M059J (cell line): ENCODE measurements at places on chromosomes 1 and 21. TPM values are rescaled to one million over a fixed set of nuclear protein-coding genes. Genes with fewer than 3 reads are reported as not detected.

DNA sequence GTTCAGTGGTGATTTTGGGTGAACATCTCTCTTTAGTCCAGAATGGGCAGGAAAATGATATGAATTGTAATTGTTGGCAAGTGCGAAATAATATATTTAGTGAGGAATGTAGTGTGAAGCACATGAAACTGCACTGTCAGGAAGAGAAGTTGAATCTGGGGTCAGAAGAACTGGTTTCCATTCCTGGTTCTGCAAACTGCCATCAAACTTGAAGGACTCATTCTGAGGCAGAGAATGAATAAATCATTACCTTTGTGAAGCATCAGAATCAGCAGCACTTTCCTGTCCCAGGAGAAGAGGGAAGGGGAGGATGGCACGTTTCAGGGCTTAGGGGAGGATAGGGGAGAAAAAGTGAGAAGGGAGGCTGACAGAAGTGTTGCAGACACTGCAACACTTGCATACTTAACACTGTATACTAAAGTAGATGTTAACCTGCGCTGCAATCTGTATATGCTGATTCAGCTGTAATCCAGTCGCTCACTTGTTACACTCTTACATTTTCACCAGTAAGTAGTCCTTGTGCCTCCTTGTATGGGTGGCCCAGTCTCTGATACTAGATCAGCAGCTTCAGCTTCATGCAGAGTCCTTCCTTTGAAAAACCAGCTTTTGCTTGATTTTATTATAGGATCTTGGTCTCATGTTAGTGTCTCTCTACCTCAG lies 10.5 kb upstream of the RPTN start:
- DNase-seq = no peak

- no peak for DNase-seq
Observed at GRCh38 chr1:12408662-12409061, 178.8 kb downstream of the VPS13D start.

DNA sequence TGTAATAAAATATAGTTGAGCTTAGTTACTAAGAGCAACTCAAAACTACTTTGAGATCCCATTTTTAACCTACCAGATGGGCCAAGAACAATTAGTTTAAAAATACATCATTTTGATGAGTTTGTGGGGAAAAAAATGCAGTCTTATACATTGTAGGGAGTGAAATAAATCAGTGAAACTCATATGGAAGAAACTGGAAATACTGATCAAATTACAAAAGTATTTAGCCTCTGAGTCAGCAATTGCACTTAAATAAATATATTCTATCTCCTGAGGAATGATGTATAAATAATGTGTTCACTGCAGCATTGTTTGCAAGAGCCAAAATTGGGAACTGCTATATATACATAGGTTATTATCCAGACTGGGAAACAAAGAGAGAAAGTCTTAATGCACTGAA lies 4.6 kb upstream of the SMCP start:
- no peak for DNase-seq

DNA sequence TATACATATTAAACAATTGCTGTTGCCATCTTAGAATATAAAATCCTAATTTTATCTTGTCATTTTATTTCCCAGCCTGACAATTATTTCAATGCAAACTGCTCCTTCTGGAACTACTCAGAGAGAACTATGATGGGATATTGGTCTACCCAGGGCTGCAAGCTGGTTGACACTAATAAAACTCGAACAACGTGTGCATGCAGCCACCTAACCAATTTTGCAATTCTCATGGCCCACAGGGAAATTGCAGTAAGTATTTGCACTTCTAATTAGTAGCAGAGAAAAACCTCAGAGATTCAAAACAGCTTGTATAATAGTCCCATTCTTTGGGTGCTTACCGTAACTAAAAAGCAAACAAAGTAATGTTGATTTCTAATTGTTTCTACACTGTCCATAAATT lies 167.2 kb downstream of the ADGRL2 start:
- DNase-seq = no peak

DNA sequence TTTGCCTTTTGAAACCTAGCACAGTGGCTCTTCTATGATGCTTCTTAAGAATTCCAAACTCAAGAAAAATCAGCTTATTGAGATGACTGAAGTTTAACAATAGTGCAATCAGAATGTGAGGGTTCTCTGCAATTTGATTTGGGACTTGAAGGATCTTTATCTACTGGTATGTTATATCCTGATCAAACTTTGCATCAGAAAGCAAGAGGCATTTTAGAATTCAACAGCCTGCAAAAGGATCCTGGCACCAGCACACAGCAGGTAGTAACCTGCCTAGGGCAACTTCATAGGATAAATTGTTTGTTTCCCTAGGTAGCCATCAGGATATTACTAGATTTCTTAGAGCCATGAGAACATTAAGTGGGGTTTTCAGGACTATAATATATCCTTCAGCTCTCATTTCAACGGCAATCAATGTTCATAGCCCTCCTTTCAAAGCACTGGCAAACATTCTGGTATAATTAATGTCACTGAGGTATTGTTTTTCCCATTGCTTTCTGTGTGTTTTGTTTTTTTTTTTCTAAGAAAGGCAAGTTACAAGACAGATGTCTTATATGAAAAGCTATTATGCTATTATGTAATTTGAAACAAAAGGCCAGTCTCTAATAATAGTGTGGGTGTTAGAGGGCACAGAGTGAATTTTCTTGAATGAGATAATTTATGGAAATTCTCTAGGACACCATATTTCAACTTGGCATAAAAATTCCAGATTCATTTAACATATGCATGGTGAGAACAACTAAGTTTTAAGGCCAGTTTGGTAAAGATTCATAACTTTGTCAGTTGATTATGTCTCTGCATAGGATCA lies 34.5 kb downstream of the NTNG1 start:
- DNase-seq = no peak

- no peak for DNase-seq
Observed at GRCh38 chr21:46083791-46084561, 13.9 kb upstream of the COL6A2 start.

DNA sequence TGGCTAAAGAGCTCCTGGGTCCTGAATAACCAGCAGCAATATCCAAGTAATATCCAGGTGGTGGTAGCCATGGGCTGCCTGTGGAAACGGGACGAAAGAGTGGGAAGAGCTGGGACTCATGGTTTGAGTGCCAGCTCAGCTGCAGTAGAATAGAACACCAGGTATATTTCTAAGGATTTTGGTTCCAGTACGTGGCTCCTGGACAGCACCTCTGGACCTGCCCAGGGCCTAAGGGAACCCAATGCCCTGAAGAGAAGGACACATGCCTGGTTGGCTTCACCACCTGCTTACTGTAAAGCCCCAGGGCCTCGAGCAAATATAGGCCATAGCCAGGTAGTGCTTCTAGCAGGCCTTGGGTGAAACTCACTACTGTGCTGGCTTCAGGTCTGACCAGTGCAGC lies 566.7 kb downstream of the KIF26B start:
- DNase-seq = no peak

GRCh38 chr1:213075725-213076124 lies 24.7 kb downstream of the RPS6KC1 start:
- no peak for DNase-seq

DNA sequence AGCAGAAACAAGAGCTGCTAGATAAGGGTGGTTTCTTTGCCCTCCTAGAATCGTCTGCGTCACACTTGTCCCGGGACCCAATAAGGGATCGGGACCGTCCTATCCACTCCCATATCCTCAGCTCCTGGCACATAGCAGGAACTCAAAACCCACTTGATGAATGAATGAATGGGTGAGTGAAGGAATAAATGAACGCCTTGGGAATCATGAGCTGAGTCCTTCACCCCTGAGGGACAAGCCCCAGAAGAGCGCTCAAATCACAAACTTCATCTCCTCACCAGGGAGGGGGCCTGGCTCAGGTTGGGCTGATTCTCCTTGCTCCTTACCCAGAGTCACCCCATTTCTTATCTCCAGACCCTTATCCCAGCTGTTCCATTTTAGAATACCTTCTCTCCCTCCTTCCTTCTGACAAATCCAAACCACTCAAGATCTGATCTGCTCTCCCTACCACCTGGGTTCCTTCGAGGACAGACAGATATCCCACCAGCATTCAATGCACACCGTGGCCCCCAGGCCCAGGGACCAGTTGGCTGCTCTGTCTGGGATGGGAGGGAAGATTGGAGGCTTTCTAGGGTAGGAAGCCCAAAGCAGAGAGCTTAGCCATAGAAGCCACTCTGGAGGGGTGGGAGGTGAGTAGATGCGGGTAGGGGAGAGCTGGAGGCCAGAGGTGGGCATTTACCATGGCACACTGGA lies 643 bp upstream of the MOB3C start:
- DNase-seq = no peak

DNA sequence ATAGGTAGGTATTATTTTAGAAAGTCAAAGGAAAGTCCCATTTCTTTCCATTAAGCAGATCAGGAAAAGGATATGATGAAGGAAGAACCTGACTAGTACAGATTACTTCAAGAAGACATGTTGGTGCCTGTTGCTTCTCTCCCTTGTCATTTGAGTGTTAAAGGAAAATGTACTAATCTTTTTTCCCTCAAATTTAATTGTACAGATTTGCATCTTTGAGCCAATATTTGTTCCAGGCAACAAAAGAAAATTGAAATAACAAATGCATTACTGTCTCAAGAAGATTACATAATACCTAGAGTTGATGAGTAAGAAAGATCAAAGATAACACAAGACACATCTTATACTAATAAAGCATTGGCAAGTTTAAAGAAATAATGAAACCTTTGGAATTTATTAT lies 566.9 kb upstream of the ZP4 start:
- no peak for DNase-seq

- no peak for DNase-seq
Observed at GRCh38 chr1:180522213-180522515, 19.8 kb upstream of the ACBD6 start.

DNA sequence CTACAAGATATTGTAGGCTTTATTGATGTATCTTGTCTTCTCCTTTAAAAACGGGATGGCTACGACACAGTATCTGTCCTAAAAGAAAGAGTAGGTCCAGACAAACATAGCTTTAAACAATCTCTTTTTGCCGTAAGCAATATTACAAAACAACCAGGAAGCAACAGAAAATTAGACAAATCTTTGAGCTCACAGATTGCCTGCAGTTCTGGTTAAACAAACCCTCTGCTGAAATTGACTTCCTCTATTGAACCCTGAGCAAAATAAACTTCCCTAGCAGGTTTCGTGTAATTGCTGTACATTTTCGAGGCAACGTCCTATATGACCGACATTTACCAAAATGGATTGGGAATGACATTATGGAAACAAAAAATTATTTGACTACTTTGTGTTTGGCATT lies 50.6 kb downstream of the CHML start:
- no peak for DNase-seq

DNA sequence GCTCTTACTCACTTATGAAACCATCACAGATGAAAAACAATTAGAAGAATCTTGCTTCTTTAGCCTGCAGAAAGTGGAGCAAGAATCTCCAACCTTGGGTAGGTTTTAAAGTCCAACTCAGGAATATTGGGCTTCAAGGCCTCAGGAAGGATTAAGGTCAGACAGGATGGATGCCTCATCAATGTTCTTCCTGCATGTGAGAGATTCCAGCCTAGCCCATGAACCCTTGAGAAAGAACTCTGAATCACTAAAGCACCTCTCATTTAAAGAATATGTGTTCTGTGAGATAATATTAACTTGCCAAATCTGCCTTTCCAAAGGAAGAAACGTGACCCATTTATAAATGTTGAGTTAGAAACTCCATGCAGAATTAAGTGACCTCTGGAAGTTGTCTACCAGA lies 345.2 kb upstream of the CAMK1G start:
- DNase-seq = no peak

- no peak for DNase-seq
Observed at GRCh38 chr1:226429858-226430715, 22.2 kb upstream of the PARP1 start.

- DNase-seq = peak; percentile 93
Observed at GRCh38 chr1:94974824-94975223, 47.9 kb upstream of the CNN3 start.

DNA sequence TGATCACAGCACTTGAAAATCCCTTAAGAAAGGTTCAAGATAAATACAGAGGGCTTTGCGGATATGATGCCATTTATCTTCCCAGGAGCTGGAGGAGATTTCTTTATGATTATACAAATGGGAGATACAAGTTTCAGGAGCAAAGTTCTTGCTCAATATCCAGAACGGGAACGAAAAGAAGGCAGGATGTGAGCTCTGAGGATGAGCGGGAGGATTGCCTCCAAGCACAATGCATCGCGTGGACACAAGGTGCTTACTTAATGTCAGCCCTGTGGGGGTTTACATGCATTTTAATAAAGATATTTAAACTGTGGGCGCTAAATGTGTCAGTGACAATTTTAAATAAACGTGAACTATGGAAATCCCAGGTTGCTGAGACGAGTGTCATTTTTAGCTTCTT lies 59.0 kb downstream of the SYT6 start:
- DNase-seq = no peak

The GJB3 gene
- 0.57 and 1.9 TPM in 2 replicates for total RNA-seq

The TACSTD2 gene
- not detected in 2 replicates for total RNA-seq

The THEMIS2 gene
- total RNA-seq = 13.6 and 23.5 TPM in 2 replicates

The PRR9 gene
- not detected in 2 replicates for total RNA-seq

The PADI2 gene
- 0.12 and 1.3 TPM in 2 replicates for total RNA-seq

The LCE1A gene
- total RNA-seq = not detected in 2 replicates

The AK4 gene
- total RNA-seq = 36.2 and 49.0 TPM in 2 replicates

The GNG5 gene
- total RNA-seq = 229 and 313 TPM in 2 replicates

The C4BPA gene
- total RNA-seq = 0.10 TPM in 1 of 2 replicates, not detected in the other
